H9 (cell line): ENCODE measurements at places on chromosomes 4 and X. TPM values are rescaled to one million over a fixed set of nuclear protein-coding genes. Genes with fewer than 3 reads are reported as not detected.

DNA sequence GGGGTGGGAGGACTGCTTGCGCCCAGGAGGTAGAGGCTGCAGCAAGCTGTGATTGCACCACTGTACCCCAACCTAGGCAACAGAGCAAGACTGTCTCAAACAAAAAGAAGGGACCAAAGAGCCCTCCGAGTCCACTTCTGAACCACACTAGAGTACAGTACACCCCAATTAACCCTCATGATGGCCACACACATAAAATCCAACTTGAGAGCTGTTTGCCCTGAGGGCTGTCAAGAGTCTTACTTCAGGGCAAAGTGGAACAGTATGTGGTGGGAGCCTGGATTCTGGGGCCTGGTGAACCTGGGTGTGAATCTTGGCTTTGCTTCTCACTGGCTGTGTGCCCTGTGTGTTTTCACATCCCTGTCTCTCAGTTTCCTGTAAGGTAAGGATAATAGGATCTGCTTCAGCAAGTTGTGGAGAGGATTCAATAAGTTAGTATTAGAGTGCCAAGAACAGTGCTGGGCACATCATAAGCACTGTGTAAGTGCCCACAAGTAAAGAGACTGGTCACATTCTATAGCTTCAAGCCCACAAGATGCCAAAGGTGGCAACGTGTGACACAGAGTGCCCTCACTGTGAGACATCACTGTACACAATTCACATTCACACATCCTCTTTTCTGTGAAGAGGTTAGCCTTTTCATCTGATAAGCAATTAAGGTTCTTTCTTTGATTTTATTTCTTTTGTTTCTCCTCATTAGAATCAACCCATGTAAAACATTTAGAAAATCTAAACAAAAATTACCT is 52.1 kb downstream of the LEF1 start:
- DNase-seq: no peak

- no peak for DNase-seq
These were observed 6.5 kb downstream of the NKX3-2 start for GRCh38 chr4:13537832-13538177.

DNA sequence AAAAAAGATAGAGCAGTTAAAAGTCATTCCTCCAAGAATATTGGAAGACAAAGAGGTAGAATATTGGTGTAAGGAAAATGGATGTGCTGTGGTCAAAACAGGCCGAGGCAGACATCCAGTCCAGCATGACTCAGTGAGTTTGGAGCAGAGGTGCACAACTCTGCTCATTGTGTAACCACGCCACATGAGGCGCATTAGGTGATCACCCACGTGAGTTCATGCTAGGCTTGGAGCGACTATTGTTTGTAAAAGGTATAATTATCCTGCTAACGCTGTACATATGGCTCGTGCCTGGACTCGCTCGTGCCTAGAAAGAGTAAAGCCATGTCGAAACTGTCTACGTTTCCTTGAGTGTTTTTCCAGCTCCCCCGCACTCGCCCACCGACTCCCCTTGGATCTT is 23.9 kb downstream of the C4orf54 start:
- no peak for DNase-seq

DNA sequence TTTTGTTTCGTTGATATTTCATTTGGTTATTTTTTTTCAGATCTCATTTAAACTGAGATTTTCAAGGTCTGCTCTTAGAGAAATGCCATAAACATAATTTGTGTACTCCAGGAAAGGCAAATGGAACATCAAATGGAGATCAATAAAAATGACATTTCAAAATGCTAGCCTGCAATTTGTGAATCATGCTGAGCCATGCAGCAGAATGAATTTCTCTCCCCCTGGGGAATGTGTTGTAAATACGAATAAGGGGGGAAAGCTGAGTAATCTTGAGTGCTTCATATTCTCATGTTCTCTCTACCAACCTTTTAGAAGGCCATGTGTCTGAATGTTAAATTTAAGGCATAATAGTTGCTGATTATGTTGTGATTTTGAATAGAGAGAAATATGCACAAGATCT is 7.8 kb downstream of the ZCCHC4 start:
- no peak for DNase-seq

- no peak for DNase-seq
These were observed at the start of gene GAB3 for GRCh38 chrX:154750301-154751202. Gene GAB3, minus strand, starts transcription at chrX:154751077. Its CDS starts 52 bp downstream, at chrX:154751025.

DNA sequence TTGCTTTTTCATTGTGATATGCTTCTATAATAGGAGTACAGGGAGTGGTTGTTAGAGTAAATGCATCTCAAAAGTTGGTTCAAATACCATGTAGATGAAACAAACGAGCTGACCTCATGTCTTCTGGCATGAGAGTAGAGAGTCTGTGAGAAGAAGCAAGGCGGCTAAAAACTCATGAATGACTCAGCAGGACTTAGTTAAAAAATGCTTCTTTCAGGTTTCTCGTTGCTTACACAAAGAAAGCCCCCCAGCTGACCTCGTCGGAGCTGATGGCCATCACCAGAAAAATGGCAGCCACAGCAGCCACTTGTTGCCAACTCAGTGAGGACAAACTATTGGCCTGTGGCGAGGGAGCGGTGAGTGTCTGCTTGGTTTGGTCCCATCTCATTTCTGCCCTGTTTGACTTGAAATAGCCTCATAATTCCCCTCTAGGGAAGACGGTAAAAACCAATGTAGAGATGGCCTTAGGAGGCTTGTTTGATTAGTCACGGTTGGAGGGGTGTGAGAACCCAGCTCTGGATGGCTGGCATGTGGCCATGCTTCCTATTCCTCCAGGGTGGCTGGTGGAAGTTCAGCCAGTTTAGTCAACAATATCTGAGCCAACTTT is 14.5 kb downstream of the AFP start:
- DNase-seq: peak; percentile 35

- DNase-seq: no peak
These were observed 135.8 kb upstream of the NOCT start for GRCh38 chr4:138879757-138880156.

DNA sequence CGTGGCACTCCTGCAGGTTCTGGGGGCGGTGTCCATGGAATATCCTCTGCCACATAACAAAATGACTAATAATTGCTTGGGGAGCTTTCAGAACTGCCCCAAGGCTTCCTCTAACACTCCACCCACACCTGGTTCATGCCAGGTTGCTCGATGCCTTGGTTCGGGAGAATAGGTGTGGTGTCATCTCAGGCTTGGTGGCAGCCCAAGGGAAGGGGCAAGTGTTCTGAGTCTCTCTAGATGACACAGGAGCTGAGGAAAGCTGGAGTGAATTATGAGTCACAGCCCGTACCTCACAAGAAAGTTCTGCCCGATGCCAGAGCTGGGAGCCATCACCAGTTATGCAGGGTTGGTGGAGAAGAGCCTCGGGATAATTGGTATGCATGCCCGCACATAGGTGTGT is 14.7 kb downstream of the FTSJ1 start:
- DNase-seq: no peak

GRCh38 chrX:139889760-139890159 is 43.1 kb downstream of the ATP11C start:
- no peak for DNase-seq

GRCh38 chr4:100174985-100175383 is 15.3 kb downstream of the DDIT4L start:
- no peak for DNase-seq

The CDX4 gene
- total RNA-seq: 5.0 and 5.2 TPM in 2 replicates
